ENCODE measurements at places on chromosomes 16 and 17.

DNA sequence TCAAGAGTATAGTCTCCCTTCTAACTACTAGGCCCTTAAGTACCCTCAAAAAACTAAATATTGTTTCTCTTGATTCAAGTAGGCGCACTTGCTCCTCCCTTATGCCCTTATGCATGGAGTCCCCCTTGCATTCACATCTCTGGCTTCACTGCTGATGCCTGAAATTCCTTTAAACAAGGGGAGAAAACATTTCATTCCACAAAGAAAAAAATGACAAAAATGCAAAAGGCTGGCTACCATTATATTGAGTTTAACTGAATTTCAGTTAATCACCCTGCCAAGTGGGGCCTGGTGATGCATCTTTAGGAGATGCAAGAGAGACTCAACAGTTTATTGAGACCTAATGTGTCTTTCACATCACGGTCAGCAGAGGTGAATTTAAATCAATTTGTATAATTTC lies 35.6 kb downstream of the CRLF3 start:
- DNase-seq: peak; percentile 31

DNA sequence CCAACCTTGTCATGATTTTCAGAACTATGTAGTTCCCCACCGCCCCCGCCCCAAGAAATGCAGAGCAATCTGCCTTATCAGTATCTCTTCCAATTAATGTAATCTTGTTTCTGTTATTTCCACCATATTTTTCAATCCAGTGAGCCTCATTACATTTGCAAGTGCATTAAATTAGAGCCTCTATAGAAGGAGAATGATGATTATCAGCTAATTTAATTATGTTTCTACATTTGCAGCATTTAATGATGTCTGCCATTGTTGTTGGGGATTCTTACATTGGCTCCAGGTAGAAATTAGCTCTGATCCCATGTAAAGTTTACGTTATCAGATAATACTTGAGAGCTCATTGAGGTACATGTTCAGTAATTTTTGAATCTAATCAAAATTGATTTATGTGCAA lies 707.0 kb upstream of the RBFOX1 start:
- DNase-seq: no peak

- no peak for DNase-seq
Observed at GRCh38 chr17:77778636-77779489, 179.6 kb upstream of the TNRC6C start.

GRCh38 chr16:57951204-57951960 lies 19.5 kb downstream of the CNGB1 start:
- no peak for DNase-seq

DNA sequence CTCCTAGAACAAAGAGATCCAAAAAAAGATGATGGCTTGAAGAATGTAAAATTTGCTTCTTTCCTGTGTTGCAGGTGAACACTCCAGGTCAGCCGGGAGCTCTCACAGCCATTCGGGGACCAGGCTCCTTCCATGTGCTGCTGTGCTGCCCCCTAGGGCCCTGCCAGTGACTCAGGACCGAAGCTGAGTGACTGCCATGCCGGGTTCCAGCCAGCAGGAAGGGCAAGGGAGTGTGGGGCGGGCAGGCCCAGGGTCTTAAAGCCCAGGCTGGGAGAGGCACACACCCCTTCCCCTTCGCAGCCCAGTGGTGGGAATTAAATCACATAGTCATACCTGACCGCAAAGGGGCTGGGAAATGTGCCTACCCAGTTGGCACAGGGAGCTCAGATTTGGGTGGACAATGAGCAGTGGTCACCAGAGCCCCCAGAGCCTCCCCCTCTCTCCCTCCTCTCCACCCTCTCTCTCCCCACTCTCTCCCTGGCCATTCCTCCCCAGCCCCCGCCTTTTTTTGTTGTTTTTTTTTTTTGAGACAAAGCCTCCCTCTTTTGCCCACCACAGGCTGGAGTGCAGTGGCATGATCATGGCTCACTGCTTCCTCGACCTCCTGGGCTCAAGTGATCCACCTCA lies 11.5 kb downstream of the EPOP start:
- DNase-seq: no peak

- DNase-seq: no peak
Observed at GRCh38 chr17:70238646-70239045, 69.3 kb downstream of the KCNJ2 start.

DNA sequence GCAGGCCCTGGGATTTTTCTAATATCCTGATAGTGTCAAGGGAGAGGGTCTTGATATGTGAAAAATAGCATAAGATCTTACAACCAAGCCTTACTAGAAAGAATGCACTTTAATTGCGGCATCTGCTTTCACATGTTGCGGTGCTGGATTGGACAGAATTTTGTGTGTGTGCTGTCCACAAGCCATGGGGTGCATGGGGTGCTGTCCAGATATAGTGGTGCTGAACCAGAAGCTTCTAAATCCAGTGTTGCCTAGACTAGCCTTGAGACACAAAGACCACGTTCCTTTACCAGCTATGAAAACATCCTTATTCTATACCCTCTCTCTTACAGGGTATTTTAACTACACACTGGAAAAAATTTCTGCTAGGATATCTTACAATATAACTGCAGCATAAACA lies 244.0 kb downstream of the TMEM114 start:
- DNase-seq: no peak

DNA sequence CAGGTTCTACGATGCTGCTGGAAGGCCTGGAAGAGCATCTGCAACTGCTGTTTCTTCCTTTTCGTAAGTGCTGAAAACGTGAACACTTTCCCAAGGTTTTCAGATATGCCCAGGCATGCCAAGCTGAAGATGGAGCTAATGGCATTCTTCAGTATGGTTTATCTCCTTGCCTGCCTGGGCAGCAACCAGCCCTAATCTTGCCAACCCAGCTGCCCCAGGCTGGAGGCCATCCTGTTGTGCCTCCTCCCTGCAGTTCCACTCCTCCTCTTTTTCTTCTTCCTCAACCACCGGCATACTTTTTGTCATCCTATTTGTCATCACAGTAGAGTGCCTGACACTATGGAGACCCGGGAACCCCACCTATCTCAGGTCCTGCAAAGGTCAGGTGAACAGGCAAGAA lies 1849.3 kb downstream of the TP53TG3F start:
- no peak for DNase-seq

GRCh38 chr17:72142614-72143013 lies 21.8 kb downstream of the SOX9 start:
- no peak for DNase-seq

DNA sequence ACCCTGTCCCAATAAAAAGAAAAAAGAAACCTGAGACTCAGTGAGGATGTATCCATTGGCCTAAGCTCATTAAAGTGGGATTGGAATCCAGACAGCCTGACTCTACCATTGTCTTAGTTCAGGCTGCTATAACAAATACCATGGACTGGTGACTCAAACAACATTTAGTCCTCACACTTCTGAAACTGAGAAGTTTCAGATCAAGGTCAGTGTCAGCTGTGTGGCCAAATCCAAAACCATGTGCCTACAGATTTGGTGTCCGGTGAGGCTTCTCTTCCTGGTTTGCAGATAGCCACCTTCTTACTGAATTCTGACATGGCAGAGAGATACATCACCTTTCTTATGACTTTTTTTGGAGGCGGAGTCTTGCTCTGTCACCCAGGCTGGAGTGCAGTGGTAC lies 53.3 kb upstream of the KDM8 start:
- no peak for DNase-seq

DNA sequence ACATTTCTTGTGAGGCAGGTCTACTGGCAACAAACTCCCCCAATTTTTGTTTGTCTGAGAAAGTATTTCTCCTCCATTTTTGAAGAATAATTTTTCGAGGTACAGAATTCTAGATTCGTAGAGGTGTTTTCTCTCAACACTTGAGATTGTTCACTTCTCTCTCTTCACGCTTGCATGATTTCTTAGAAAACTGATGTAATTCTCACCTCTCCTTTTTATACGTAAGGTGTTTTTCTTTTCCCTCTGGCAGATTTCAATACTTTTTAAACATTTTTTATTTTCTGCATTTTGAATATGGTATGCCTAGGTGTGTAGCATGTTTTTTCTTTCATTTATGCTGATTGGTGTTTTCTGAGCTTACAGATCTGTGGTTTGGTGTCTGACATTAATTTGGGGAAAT lies 201.5 kb upstream of the AXIN2 start:
- no peak for DNase-seq

DNA sequence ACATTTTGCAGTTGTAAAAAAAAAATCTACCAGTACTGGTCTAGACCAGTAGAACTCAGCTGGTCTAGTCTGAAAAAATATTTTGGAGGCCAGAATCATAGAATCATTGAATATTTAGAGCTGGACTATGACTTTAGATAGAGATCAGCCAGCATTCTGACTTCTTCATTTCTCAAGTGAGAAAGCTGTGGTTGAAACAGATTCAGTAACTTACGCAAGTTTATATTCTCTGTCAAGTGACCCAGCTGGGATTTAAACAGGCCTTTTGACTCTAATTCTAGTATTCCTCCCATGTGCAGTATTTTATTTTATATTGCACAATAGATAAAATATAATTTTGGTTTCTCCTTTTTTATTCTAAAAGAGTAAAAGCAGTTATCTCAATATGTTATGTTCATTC lies 4.9 kb downstream of the TNRC6A start:
- no peak for DNase-seq

DNA sequence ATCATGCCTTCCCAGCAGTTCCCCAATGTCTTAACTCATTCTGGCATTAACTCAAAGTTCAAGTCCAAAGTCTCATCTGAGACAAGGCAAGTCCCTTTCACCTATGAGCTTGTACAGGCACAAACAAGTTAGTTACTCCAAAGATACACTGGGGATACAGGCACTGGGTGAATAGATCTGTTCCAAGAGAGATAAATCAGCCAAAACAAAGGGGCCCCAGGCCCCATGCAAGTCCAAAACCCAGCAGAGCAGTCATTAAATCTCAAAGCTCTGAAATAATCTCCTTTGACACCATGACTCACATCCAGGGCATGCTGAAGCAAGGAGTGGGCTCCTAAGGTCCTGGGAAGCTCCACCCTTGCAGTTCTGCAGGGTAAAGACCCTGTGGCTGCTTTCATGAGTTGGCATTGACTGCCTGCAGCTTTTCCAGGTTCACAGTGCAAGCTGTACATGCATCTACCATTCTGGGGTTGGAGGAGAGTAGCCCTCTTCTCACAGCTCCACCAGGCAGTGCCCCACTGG lies 332.2 kb upstream of the KIF2B start:
- DNase-seq: no peak

DNA sequence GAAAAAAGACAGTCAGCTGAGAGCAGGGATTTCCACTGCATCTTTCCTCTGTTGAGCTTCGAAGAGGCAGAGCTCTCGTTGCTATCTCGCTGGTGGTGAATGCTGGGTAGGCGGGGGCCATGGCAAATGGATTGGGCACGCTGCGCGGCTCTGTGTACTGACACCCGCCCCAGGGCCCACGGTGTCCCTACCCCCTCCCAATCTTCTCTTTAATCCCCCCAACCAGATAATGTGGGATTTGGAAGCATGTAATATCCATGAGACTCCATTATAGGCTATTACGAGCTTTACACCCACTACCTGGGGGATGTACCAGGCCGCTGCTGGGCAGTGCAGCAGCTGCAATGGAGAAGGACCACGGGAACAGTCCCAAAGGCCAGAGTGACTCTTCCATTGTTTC lies 8.3 kb downstream of the PIPOX start:
- no peak for DNase-seq

- no peak for DNase-seq
Observed at GRCh38 chr16:15741207-15741871, 91.3 kb downstream of the NDE1 start.

DNA sequence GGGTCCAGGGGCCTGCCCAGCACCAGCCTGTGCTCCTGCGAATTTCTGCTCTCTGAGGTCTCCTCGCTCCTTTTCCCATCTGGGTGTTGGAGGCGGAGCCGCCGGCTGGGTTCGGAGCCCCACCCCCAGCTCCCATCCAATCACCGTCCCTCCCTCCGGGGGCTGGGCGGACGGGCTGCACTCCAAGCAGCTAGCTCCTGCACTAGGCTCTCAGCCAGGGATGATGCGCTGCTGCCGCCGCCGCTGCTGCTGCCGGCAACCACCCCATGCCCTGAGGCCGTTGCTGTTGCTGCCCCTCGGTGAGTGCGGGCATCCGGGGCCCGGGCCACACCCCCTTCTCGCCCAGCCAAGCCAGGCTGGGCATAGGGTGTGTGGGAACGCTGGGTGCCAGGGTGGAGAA lies at the start of gene NRN1L:
NRN1L (plus strand) TSS at position 202 of the 400 bp plus-strand sequence; CDS start at position 221, 19 bp downstream.
- peak; percentile 66 for DNase-seq

DNA sequence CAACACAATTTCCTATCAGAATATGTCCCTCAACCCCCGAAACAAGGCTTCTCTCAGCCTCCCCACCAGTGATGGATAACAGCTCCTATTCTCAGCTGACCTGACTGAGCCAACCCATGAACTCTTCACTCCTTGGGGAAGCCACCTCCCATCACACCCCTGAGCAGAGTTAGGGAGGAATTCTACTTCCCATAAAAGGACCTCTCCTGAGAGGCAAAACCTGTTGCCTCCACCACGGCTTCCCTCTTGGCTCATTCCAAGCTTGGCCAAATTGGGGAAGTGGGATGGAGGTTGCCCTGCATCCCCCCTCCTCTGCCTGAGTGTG lies 5.7 kb upstream of the RASL10B start:
- DNase-seq: no peak

- DNase-seq: peak; percentile 55
Observed at GRCh38 chr17:15185625-15185991, 79.5 kb downstream of the PMP22 start.

DNA sequence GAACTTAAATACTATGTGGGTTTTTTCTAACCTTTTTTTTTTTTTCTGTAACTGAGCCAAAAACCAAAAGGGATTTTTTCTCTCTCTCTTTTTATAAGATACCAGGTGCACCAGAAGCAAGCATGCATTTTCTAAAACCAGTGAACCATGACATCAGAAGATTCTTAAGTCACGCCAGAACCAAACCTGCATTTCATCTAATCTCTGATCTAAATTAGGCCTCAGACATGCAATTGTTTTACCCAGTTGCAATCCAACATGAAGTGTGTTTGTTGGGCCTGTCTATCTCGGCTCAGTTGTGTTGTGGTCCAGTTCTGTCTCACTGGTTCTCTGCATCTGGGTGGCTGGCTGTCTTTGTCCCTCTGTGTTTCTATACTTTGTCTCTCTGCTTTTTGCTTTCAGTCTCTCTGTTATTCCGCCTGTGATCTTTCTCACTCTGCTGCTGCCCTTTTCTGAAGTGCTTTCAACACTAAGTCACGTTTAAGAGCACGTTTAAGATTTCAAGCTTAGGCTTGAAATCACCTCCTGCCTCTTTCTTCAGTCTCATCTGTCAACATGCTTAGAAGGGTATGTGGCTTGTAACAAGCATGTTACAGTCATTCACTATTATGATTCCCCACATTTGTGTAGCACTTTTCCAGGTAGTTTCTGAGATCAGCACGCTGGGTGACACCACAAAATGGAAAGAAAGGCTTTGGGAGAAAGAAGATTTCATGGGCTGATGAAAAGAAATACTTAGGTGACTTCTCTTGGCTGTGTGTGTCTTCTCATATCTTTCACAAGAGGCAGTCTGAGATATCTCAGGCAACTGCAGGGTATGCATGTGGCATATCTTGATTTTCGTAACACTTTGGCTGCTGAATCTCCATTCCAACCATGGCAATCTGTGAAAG lies 488.9 kb downstream of the SHISA9 start:
- DNase-seq: no peak

Data from fibroblast of skin of left biceps (primary cell).